ENCODE measurements at places on chromosomes 5 and 9. TPM values are rescaled to one million over a fixed set of nuclear protein-coding genes. Genes with fewer than 3 reads are reported as not detected.
A peak's percentile ranks its signal among the peaks of the same experiment; 100 is the strongest.

Gene TNIP1
- 90.0 TPM for total RNA-seq

GRCh38 chr9:35814106-35814840 is 569 bp downstream of the HINT2 start:
- H3K4me1 ChIP-seq = peaks cover 46% of the 10 kb centered on the region
- H3K4me3 ChIP-seq = peak overlapping the region; percentile 91
- peaks cover 8% of the 10 kb centered on the region for H3K27me3 ChIP-seq
- peak overlapping the region; percentile 87 for H3K27ac ChIP-seq
- H3K36me3 ChIP-seq = no peaks in the 10 kb centered on the region

Gene IL7R
- total RNA-seq = 39.4 TPM

Gene DMGDH
- total RNA-seq = not detected

DNA sequence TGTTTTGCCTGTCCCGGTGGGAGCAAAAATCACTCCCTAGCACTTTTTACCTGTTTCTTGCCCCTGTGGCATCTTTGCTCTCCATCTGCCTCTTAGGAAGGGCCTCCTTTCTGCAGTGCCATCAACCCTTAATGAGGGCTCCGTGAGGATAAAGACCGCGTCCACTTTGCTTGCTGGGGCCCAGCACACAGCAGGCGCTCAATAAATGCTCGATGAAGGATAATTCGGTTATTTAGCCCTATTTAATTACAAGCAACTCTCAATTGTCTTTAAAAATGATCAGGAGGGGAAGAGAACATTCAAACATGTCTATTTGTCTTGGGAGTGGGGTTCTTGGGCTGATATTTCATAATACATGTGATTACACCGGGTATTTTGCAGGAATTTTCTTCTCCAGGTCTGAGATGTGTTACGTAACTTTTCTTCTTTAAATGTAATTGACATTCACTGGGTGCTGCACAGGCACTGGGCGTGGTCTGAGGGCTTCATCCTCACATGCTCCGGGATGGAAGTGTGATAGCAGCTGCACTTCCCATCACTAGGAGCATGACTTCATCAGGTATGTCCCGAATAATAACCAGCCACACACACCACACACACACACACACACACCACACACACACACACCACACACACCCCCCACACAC is 19.8 kb upstream of the NTNG2 start:
- DNase-seq = no peak
- peak overlapping the region; percentile 29 for H3K4me3 ChIP-seq
- H3K27me3 ChIP-seq = peaks cover 54% of the 10 kb centered on the region
- peaks cover 18% of the 10 kb centered on the region for H3K4me1 ChIP-seq
- H3K27ac ChIP-seq = no peak overlapping the region

Gene DELE1
- 52.6 TPM for total RNA-seq

DNA sequence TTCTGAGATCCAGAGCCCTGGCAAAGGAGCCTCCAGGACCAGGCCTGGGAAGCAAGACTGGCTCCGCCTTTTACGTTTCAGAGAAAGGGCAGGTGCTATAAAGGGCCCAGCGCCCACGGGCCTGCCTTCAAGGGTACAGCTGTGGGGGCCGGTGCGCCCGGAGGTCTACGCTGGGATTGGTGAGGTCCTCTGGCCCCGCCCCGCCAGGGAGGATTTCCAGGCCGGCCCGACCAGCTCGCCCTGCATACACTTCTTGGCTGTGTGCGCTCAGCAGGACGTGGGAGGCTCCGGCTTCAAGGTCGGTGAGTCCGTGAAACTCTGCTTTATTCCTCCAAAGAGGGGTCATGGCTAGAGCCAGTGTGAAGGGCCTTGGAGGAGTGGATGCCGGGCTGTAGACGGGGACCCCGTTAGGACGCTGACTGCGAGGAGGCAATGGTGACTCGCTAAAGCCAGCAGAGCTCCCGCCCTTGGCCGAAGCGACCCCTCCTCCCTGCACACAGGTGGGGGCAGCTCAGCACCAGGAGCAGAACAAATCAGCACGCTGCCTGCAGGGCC is at the start of gene CKMT2:
Gene CKMT2, plus strand, starts transcription at position 243 of the 555 bp plus-strand sequence. CDS start 17,811 bp downstream, outside the sequence.
- no peaks in the 10 kb centered on the region for H3K36me3 ChIP-seq
- H3K4me1 ChIP-seq = no peaks in the 10 kb centered on the region
- H3K27ac ChIP-seq = no peak within 1 kb of the TSS
- H3K27me3 ChIP-seq = no peaks in the 10 kb centered on the region
- H3K4me3 ChIP-seq = peak within 1 kb of the TSS; percentile 24
- DNase-seq = no peak

GRCh38 chr9:121646992-121647391 is 4.4 kb upstream of the DAB2IP start:
- peaks cover 18% of the 10 kb centered on the region for H3K4me1 ChIP-seq
- H3K27me3 ChIP-seq = peaks cover 29% of the 10 kb centered on the region
- no peaks in the 10 kb centered on the region for H3K36me3 ChIP-seq
- H3K4me3 ChIP-seq = no peak overlapping the region
- no peak overlapping the region for H3K27ac ChIP-seq

DNA sequence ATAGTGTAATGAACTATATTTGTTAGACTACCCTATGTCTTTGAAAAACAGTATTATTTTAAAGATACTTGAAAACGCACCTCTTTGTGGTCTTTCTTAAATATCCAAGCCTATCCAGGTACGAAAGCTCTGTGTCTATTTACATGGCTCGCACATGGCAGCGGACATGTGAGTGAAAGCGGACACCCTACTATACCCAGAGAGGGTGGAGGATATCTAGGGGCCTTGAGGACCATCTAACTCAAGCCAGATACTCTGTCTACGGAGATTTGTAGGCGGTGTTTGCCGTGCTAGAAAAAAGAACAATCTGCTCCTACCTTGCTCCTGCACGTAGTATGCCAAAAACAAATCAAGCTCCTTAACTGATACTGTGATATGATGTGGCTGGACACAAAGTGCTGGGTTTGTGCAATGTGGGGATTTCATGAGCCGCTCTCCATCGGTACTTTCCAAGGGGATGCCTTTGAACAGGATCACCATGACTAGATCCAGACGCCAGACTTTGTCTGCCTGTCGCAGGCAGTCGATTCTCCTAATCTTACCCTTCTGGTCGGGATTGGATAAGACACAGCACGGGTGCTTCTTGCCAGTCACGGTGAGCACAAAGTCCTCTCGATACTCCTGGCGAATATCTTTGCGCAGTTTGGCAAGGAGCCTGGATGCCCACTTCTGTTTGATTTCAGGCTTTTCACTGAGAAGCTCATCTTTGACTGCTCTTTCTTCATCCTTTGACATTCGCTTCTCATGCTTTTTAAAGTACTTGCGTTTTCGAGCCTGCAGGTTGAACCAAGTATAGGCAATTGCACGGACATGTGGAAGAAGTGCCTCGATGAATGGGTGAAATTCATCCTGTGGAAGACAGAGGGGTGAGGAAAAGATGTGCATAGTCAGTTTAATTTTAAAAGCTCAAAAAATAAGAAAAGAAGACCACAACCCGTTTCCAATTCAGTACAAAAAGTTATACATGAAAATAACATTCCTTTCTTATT is 7.0 kb downstream of the NFIB start:
- no peak overlapping the region for H3K27ac ChIP-seq
- H3K36me3 ChIP-seq = no peaks in the 10 kb centered on the region
- H3K4me3 ChIP-seq = no peak overlapping the region
- peaks cover 8% of the 10 kb centered on the region for H3K4me1 ChIP-seq

DNA sequence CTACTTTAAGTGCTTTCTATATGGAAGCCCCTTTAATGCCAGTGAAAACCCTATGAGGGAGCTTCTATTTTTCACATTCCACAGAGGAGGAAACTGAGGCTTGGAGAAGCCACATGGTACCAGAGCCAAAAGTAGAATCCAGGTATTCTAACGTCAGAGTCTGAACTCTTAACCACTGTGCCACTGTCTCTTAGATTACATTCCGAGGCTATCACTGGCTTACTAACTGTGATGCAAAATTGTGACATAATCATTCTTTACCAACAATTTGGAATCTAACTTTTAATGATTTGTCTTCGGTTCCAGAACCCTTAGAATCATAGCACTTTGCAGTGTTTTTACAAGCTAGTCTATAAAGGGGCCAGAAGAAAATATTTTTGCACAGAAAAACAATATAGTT is 59.2 kb downstream of the SLC1A3 start:
- peaks cover 44% of the 10 kb centered on the region for H3K4me1 ChIP-seq
- no peak overlapping the region for H3K4me3 ChIP-seq
- no peak overlapping the region for H3K27ac ChIP-seq
- H3K27me3 ChIP-seq = no peaks in the 10 kb centered on the region
- no peaks in the 10 kb centered on the region for H3K36me3 ChIP-seq
- DNase-seq = no peak

GRCh38 chr5:173707392-173707791 is 90.9 kb upstream of the BOD1 start:
- H3K4me1 ChIP-seq = peaks cover 20% of the 10 kb centered on the region
- no peak overlapping the region for H3K4me3 ChIP-seq
- peaks cover 3% of the 10 kb centered on the region for H3K27me3 ChIP-seq
- H3K27ac ChIP-seq = peak overlapping the region; percentile 62
- H3K36me3 ChIP-seq = no peaks in the 10 kb centered on the region

Data from HFFc6 (cell line).